Right lobe of liver (tissue), 6 donors: ENCODE measurements at places on chromosomes 3 and 15. TPM values are rescaled to one million over a fixed set of nuclear protein-coding genes. Genes with fewer than 3 reads are reported as not detected.

Gene RBSN
- total RNA-seq, result 11.5 TPM

Gene GHSR
- not detected for total RNA-seq

- DNase-seq, result no peak
Measured at GRCh38 chr15:67785431-67785830, 39.9 kb upstream of the SKOR1 start.

Gene NTRK3
- 0.35 TPM for total RNA-seq

Gene THSD4
- 5.2 TPM for total RNA-seq

Gene CPN2
- 204 TPM for total RNA-seq

Gene ZPLD1
- total RNA-seq, result 0.07 TPM
